Right renal cortex interstitium (tissue), 3 donors: ENCODE measurements at places on chromosomes 13 and 19. TPM values are rescaled to one million over a fixed set of nuclear protein-coding genes. Genes with fewer than 3 reads are reported as not detected.

The PNMA8A gene
- 72.2 TPM for polyA plus RNA-seq

GRCh38 chr19:11659612-11660011, 62.3 kb downstream of the ZNF627 start:
- DNase-seq, result no peak

GRCh38 chr13:94351292-94351990, 128.0 kb downstream of the DCT start:
- DNase-seq, result no peak

The BEST2 gene
- polyA plus RNA-seq, result not detected

DNA sequence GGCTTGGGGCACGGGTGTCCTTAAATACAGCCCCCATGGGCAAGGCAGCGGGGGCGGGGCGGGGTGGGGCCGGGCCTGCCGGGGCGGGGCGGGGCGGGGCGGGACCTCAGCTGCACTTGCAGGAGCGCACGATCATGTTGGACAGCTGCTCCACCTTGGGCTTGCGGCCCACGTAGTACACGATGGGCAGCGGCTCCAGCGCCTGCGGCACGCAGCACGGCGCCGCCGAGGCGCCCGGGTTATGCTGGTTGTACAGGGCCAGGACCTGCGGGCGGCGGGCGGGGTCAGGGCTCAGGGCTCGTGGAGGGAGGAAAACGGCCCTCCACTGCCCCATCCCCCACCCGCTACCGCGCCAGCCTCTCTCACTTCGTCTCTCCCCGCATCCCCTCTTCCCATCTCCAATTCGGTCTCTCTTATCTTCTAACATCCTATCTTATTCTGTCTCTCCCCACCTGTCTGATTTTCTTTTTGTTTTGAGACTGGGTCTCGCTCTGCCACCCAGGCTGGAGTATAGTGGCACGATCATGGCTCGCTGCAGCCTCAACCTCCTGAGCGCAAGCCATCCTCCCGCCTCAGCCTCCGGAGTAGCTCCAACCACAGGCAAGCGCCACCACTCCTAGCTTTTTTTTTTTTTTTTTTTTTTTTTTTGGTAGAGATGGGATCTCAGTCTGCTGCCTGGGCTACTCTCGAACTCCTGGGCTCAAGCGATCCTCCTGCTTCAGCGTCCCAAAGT, 21.1 kb downstream of the CCDC97 start:
- no peak for DNase-seq

GRCh38 chr19:35316560-35316959, 12.4 kb upstream of the CD22 start:
- no peak for DNase-seq
